Breast epithelium (tissue), 4 donors: ENCODE measurements at places on chromosomes 1 and 21. TPM values are rescaled to one million over a fixed set of nuclear protein-coding genes. Genes with fewer than 3 reads are reported as not detected.
A peak's percentile ranks its signal among the peaks of the same experiment; 100 is the strongest.

Gene ANKRD65
- 12.2 TPM for total RNA-seq

Gene LCE2B
- total RNA-seq, result not detected

Gene RC3H1
- total RNA-seq, result 30.2 TPM

Gene FMN2
- total RNA-seq, result 0.80 TPM

Gene DNAJC16
- total RNA-seq, result 14.1 TPM

Gene TDRD5
- 5.7 TPM for total RNA-seq

Gene B4GALT2
- 49.9 TPM for total RNA-seq

Gene ZNF695
- not detected for total RNA-seq

Gene PEF1
- total RNA-seq, result 70.1 TPM

Gene CRNN
- not detected for total RNA-seq

Gene SESN2
- total RNA-seq, result 16.0 TPM

Gene LYPD8
- not detected for total RNA-seq

Gene OLIG2
- not detected for total RNA-seq

- DNase-seq, result peak; percentile 78
Observed at GRCh38 chr1:98048244-98048643, 127.4 kb upstream of the DPYD start.

- DNase-seq, result no peak
Observed at GRCh38 chr1:37662031-37662755, 27.5 kb upstream of the RSPO1 start.

DNA sequence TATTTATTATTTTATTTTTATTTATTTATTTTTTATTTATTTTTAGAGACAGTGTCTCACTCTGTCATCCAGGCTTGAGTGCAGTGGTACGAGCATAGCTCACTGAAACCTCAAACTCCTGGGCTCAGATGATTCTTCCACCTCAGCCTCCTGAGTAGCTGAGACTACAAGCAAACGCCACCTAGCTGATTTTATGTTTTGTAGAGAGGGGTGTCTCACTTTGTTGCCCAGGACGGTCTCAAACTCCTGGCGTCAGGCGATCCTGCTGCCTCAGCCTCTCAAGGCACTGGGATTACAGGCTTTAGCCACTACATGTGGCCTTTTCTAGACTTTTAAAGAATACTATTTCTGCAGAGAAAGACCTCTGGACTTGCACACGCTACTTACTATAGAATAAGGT lies 61.3 kb upstream of the C1orf53 start:
- DNase-seq, result no peak

GRCh38 chr1:67224856-67225255 lies 58.6 kb downstream of the IL23R start:
- no peak for DNase-seq

DNA sequence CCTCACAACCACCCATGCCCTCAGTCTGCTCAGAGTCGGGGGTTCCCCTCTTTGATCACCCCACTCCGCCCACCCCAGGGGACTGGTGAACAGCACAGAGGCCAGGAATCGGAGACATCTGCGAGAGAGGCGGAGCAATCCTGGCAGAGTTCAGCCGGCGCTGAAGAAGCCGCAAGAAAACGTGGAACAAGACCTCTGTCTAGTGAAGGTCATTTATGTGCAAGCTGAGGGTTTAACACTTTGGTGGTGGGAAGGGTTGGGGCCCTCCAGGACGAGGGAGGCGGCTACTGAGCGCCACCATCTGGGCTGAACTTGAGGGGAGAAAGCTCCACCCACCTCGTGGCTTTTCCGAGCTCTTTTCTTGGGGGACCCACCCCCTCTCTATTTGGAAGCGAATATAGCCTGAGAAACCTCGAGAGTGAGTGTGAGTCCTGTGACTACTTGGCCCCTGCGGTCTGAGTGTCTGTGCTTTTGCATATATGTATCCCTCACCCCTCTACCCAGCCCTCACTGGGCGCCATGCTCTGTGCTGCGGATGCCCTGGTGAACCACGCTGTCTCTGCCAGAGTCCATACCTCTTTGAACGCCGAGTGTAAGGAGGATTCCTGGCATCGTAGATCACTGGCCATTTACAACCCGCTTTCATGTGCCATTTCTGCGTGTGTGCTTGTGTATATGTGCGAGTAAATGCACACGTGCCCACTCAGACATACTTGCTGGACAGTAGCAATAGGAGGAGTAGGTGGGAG lies 1.2 kb upstream of the EPHA10 start:
- DNase-seq, result no peak

- no peak for DNase-seq
Observed at GRCh38 chr1:235790123-235790522, 76.6 kb downstream of the LYST start.

- DNase-seq, result no peak
Observed at GRCh38 chr1:191260056-191260455, 782.4 kb upstream of the BRINP3 start.

- DNase-seq, result no peak
Observed at GRCh38 chr1:222974496-222974895, 159.7 kb downstream of the DISP1 start.

DNA sequence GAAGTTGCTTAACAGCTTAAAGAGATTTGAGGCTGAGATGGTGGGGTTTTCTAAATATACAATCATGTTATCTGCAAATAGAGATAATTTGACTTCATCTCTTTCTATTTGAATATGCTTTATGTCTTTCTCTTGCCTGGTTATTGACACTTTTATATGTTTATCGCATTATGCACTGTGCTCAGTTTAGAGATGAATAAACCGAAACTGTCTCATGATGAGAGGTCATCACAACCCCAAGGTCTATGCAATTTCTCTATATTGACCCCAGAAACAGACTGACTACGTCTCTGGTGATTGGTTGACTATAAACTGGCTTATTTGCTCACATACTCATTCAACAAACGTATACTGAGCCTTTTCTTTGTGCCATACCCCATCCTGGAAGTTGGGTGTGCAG lies 117.9 kb upstream of the NRIP1 start:
- no peak for DNase-seq

DNA sequence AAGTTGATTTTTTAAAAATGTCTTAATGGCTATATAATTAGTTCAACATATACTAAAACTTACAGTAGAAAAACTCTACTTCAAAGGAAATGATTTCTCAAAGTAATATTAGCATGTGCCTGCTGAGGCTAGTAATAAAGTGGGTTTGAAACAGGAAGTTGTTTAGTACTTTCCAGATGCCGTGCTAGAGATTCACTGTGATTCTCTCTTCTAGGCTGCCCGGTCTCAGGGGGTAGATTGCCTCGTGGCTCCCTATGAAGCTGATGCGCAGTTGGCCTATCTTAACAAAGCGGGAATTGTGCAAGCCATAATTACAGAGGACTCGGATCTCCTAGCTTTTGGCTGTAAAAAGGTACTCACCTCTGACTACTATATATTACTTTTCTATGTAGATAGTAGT lies 9.1 kb downstream of the EXO1 start:
- no peak for DNase-seq

DNA sequence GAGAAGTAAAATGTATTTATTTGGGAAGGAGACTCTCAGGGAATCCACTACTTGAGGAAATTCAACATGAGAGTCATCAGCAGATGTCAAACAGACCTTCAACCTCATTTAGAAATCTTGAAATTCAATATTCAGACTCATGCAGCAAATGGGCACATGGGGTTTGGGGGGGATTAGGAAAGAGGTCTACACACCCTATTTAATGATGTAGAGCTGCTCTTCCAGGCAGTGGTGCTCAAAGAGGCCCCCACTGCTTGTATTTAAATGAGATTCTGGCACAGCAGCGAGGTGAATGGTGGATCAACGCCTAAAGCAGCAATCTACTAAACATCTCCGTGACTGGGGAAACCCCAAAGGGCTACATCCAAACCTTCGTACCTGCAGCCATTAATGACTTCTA lies 213.2 kb upstream of the C8B start:
- no peak for DNase-seq

GRCh38 chr1:189499736-189500135 lies 977.9 kb downstream of the BRINP3 start:
- DNase-seq, result no peak

- no peak for DNase-seq
Observed at GRCh38 chr1:9603766-9604753, 15.3 kb downstream of the TMEM201 start.

DNA sequence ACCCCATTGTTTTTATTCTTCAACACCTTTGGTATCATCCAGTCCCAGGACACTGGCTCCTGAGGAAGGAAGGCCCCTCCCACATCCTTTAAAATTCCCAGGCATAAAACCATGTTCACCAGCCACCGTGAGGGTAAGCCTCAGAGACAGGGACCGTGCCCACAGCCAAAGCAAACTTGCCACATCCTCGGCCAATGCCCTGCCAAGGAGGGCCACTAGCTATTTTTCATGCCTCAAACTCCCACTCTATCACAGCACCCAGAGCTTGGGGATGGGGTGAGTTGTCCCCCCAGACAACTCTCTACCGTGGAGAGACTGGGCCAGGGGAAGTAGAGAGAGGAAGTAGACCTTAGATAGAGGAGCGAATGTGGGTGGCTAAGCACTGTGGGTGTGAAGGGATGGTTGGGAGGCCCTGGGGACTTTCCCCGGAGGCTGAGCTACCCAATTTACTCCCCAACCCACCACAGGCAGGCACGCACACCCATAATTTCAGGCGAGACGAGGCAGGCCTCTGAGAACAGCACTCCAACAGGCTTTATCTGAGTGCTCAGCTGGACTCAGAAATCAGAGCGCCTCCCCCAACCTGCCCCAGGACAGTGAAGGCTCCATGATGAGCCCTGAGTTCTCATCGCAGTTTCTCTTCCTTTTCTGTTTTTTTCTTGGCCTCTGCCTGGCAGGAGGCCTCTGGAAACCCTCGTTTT lies 15.9 kb upstream of the BTG2 start:
- no peak for DNase-seq

GRCh38 chr1:117600325-117600943 lies 5.4 kb upstream of the TENT5C start:
- no peak for DNase-seq

- DNase-seq, result no peak
Observed at GRCh38 chr1:161994175-161994668, 29.4 kb downstream of the OLFML2B start.

DNA sequence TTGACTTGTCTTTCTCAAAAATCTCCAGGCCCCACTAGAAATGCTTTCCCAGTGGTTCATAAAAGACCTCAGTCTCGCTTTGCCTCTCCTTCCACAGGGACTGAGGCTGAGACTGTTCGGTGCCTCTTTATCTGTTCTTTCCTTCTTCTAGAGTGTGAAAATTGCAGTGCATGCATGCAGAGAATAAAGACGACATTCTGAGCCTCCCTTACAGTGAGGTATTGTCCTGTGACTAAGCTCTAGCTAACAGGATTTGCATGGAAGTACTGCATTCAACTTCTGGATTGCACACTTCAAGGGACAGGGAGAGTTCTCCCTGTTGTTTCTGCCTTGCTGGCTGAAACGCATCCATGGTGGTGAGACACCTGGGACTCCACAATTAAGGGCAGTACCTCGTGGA lies 69.1 kb downstream of the COLGALT2 start:
- no peak for DNase-seq

GRCh38 chr1:21104683-21105082 lies 72.0 kb downstream of the EIF4G3 start:
- DNase-seq, result no peak

- DNase-seq, result no peak
Observed at GRCh38 chr1:103191327-103191726, 83.0 kb upstream of the COL11A1 start.

DNA sequence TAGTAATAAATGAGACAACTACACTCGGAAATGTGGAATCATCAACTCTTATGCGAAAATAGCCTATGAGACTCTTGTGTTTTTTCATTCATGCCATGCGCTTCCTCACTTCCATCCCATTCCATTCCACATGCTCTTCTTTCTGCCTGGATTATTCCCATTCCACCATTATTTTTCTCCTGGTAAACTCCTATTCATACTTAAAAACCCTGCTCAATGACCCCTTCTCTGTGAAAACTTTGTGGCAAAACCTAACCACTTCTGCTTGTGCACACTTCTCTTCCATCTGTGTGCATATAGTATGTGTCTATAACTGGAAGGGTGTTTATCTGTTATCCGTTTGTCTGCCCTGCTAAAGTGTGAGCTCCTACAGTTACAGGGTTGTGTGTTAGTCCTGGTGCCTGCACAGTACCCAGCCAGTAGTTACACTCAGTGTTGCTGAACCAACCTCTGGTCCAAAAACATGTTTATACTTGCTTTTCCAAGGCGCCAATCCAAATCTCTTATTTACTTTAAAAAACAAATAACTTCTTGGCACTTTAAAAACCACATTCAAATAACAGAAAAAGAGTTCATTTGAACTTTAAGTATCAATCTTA lies 10.7 kb downstream of the EPHX1 start:
- DNase-seq, result no peak

DNA sequence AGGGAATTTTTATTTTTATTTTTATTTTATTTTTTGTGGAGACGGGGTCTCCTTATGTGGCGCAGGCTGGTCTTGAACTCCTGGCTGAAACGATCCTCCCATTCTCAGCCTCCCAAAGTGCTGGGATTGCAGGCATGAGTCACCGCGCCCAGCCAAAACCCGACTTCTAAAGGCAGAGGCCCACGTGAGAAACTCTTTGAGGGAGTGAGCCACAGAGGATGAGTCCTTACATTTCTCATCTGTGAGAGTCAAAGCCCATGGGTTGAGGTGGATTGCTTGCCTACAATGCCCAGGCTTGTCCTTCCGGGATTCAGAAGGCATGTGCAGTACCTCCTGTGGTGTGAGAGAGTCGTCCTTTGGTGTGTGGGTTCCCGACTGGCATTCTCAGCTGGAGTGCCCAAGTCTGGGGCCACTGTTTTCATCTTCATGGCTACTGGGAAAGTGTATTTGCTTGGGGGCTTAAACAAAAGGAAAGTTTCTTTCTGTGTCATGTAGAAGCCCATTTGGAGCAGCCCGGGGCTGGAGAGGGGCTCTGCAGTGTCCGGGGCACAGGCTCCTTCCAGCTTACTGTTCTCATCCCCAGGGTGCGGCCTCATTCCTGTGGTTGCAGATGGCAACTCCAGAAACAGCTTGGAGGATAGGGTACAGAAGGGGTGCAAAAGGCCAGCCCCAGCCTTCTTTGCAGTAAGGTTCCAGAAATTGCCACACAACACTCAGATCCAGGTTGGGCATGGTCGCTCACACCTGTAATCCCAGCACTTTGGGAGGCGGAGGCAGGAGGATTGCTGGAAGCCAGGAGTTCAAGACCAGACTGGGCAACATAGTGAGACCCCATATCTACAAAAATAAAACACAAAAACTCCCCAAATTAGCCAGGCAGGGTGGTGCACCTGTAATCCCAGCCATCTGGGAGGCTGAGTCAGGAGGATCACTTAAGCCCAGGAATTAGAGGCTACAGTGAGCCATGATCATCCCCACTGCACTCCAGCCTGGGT lies 29.4 kb upstream of the CSF3R start:
- no peak for DNase-seq
